ENCODE measurements at places on chromosomes 7 and 10.

- peak; percentile 62 for DNase-seq
Measured at GRCh38 chr7:129489491-129489890, 12.8 kb upstream of the SMKR1 start.

- no peak for DNase-seq
Measured at GRCh38 chr10:43595739-43596298, 10.4 kb upstream of the ZNF485 start.

- DNase-seq, result no peak
Measured at GRCh38 chr10:3036155-3037021, 31.0 kb upstream of the PFKP start.

- peak; percentile 85 for DNase-seq
Measured at GRCh38 chr10:33122014-33122809, 164.2 kb upstream of the ITGB1 start.

- no peak for DNase-seq
Measured at GRCh38 chr10:110401401-110402076, 96.2 kb upstream of the DUSP5 start.

Measured in AG08395 (cell line).